GM04504 (cell line): ENCODE measurements at places on chromosomes 4 and X.
A peak's percentile ranks its signal among the peaks of the same experiment; 100 is the strongest.

DNA sequence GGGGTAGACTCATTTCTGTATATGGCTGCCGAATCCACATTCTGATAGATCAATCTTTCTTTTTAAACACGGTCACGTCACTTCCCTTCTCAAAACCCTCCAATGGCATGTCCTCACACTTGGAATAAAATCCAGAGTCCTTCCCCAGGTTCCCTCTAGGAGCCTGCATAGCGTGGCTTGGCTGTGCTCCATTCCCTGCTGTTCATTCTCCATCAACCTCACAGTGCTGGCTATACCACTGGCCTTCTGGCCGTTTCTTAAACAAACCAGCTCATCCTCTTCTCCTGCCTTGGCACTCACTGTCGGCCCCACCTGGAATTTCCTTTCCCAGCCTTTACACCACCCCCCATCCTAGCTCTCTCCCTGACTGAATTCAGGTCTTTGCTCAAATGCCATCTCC lies 77.1 kb downstream of the RBM47 start:
- DNase-seq, result no peak

DNA sequence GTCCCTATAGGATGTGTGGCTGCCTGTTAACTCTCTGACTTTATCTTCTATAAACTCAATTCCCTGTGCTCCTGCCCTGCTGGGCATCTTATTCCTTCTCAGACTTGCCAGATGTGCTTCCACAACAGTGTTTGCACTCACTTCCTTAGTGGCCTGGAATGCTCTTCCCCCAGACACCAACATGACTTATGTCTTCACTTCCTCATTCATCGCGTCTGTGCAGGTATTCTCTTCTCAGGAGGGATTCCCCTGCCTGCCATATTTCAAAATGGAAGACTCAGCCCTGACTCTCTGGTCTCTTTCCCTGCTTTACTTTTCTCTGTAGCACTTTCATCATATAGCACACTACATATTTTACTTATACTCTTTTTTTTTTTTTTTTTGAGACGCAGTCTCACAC lies 344.0 kb downstream of the CENPC start:
- DNase-seq, result no peak

DNA sequence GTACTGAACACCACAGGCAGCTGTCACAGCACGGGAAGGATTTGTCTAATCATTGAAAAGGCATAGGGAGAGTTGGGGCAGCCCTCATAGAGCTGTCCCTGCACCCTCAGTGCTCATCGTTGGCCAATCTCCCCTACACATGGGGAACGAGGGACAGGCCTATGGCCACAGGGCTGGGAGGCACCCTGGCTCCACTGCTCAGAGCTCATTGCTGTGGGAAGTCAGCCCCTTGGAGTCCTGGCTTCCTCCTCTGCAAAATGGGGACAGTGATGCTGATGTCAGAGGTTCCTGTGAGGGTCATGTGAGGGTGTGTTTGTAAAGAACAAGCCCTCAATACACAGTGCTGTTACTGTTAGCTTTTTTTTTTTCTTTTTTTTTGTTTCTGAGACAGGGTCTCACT lies 19.3 kb upstream of the HTRA3 start:
- no peak for DNase-seq

- no peak for DNase-seq
These were observed 140.5 kb downstream of the GRIA3 start for GRCh38 chrX:123324625-123325024.

- no peak for DNase-seq
These were observed 141.5 kb upstream of the FRMPD4 start for GRCh38 chrX:11996810-11997209.

DNA sequence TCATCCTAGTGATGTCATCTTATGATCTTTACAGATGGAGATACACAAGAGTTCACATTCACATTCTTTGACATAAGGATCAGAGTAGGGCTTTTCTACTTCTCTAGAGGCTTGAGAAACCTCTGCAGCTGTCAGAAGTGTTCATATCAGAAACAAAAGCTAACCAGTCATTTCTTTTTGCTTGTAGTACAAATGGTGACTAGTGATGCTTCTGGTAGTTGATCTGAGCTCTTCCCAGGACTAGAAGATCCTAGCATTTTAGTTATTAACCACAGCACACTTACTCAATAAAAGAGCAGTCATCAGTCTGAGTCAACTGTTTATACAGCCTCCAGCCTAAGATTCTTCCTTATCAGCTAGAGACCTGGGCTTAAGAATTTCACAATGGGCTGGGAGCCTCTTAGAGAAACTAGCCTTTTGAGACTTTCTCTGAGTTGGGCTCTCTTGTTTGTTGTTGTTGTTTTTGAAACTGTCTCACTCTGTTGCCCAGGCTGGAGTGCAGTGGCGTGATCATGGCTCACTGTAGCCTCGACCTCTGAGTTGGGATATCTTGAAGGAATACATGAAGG lies 84.1 kb downstream of the TMEM164 start:
- peak; percentile 51 for DNase-seq

DNA sequence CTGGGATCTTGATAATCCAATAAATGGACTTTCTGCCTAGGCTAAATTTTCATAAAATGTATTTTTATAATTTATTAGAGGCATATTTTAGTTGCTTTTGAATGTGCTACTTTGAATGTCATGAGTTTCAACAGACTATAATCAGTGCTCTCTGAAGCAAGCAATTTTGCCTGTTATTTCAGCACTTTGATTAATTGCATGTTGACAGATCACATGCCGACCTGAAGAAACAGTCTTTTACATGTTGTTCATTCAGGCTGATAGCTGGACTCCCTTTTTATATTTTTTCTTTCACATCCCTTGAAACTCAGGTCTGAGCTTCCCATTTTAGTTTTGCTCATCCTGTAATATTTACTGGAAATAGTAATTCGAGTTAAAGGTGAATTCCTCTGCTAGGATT lies 341.0 kb downstream of the NAP1L3 start:
- DNase-seq, result no peak

DNA sequence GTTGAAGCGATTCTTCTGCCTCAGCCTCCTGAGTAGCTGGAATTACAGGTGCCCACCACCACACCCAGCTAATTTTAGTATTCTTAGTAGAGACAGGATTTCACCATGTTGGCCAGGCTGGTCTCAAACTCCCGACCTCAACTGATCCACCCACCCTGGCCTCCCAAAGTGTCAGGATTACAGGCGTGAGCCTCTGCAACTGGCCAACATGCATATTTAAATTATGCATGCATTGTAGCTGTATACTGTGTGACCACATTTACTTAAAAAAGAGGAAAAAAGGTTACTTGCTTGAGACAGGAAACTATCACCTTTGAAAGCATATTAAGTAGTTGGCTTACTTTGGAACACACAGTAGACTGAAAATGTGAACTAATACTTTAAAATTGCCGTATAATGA lies 29.5 kb downstream of the METTL14 start:
- no peak for DNase-seq

GRCh38 chr4:114857831-114858230 lies 255.6 kb downstream of the NDST4 start:
- DNase-seq, result no peak

GRCh38 chr4:56613101-56613862 lies 67.8 kb downstream of the HOPX start:
- DNase-seq, result peak; percentile 9

DNA sequence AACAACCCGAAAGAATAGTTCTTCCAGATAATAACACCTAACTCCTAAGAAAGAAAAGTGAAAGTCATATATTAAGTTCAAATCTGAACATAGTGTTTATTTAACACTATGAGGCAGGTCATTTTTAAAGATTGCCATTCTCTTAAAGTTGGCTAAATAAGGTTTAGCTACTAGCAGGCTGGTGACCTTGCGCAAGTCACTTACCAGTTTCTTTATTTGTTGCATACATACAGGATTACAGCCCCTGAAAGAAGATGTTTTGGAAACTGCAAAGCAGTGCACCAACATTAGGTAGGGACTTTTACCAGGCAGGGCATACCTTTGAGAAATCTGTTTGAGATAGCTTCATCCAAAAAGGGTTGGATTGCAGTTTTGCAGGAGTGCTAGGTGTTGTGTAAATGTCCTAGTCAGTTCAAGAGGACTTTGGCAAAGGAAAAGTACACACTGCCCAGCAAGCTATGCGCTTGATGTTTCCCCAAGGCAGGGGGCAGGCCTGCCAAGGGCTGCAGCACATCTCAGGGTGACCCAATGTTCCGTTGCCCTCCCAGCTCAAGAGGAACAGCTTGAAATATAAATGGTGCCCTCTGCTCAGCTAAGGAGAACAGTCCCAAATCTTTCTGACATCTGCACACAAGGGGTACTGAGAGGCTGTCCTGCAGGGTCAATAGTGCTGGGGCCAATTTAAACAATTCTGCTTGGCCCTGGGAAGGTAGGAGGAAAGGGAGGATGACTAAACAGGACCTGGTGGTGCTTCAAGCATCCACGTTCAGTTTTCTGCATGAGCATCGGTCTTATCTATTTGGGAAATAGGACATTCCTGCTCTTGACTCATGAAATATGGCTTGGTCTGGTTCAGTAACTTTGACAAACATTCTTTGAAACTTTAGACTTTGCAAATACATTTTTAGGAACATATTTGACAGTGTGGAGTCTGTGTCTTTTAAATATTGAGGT lies 130.8 kb downstream of the COL4A6 start:
- no peak for DNase-seq

DNA sequence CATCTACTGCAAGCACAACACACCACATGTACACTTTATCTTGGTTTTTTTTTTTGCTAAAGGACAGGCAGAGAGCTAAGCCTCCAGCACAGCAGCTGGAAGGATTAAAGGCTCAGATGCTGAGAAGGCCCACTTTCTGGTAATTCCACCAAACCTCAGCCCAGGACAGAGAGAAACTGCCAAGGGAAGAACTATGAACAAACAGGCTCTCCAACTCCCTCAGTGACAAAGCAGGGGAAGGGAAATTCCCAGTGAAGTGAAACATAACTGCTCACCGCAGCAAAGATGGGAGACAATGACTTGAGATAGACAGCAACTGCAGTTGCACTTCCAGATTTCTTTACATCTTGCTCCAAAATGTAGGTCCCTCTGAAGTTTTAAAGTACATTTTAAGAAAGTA lies 4.8 kb downstream of the PROM1 start:
- DNase-seq, result no peak

- no peak for DNase-seq
These were observed 56.3 kb upstream of the NAP1L5 start for GRCh38 chr4:88753658-88754571.

DNA sequence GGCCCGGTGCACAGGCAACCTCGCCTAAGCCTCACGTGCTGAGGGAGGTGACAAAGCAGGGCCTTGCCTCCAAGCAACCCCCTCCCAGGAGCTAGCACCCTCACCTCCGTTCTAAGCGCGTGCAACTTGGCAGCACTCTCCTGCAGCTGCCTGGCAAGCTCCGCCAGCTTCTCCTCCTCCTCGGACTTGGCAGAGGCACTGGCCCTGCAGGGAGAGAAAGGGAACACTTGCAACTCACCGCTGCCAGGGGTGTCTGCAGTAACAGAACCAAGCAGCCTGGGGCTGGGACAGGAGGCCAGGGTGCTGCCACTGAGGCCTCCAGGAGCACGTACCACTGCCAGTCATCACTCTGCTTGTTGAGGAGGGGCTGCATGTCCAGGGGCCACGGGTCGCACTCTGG lies 10.3 kb upstream of the TREX2 start:
- no peak for DNase-seq

DNA sequence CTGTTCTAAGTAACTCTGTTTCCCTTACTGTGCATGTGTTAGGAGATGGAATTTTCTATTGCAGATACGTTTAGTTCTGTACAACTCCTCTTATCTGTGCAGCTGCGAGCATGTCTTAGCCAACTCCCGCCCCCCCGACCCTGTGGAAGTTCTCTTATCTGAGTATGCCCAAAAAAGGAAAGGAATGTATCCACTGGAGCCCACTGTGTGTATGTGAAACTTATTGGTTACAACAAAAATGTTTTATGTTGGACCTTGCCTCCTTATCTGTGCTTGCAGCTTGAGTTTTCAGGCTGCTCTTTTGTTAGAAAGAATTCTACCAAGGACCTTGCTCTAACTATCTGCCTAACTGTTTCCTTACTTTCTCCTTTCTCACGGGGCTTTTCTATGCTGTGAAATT lies 24.2 kb upstream of the DCAF8L2 start:
- no peak for DNase-seq

DNA sequence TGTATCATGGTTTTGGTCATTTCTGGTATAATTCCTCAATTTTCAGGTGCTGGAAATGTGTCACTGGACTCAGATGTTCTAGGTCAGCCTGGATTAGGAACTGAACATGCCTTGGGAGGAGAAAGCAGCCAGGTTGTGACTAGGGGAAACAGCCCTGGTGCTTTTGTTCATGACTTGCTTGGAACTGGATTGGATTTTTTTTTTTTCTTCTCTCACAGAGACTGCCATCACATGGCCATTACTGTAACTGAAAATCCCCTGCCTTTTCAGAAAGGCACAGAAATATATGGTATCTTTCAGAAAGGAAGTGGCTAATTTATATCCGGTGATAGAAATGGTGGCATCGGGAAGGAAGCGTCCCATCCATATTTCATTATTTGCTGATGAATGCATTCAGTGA lies 34.6 kb downstream of the SEPTIN11 start:
- no peak for DNase-seq

DNA sequence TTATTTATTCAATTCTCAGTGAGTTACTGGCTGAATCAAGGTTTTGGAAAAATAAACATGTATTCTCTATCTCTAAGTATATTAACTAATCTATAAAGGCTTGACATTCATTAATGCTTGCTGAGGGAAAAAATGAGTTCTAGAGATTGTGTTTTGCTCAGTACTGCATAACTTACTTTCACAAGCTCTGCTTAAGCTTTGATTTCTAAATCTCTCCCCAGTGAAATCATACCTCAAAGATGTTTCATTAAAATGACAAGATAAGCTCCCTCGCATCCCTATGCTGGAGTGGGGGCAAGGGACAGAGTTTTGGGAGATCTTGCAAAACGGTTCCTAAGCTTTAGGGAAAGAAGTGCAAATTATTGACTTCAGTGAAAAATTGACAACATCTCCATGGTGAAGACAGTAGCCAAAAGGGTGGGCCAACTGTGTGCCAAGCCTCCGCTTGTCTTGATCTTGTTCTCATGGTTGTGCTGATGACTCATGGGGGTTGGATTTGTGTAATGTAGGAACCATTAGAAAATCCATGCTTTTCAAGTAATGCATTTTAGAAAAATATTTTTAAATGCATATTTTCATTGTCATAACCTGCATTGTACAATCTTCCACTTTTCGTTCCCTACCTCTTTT lies 521.4 kb downstream of the RPA4 start:
- DNase-seq, result no peak

GRCh38 chr4:116058129-116058528 lies 944.7 kb upstream of the NDST4 start:
- no peak for DNase-seq

GRCh38 chr4:148359769-148360168 lies 82.4 kb downstream of the NR3C2 start:
- DNase-seq, result no peak
